D721Med (cell line): ENCODE measurements at places on chromosomes 6 and 20.
A peak's percentile ranks its signal among the peaks of the same experiment; 100 is the strongest.

- DNase-seq, result no peak
Observed at GRCh38 chr6:79543886-79544285, 6.7 kb upstream of the LCA5 start.

GRCh38 chr6:98787961-98788360 lies 46.4 kb upstream of the POU3F2 start:
- no peak for DNase-seq

GRCh38 chr6:11430036-11430435 lies 107.5 kb upstream of the TMEM170B start:
- DNase-seq, result no peak

DNA sequence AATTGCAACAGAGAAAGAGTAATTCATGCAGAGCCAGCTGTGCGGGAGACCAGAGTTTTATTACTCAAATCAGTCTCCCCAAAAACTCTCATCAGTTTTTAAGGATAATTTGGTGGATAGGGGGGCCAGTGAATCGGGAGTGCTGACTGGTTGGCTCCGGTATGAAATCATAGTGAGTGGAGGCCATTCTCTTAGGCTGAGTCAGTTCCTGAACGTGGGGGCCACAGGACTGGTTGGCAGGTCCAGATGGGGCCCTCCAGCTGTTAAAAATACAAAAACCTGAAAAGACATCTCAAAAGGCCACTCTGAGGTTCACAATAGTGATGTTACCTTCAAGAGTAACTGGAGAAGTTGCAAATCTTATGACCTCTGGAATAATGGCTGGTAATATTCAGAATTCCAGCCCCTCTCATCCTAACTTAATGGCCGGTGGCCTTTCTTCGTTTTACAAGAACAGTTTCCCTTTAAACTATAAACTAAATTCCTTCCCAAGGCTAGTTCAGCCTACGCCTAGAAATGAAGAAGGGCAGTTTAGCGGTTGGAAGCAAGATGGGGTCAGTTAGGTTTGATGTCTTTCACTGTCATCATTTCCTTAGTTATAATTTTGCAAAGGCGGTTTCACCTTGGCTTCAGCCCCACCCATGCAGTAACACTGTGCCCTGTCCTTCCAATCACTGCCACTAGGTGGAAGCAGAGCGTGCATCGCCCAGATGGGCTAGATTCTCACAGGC lies 6.8 kb upstream of the MICA start:
- no peak for DNase-seq

- no peak for DNase-seq
Observed at GRCh38 chr6:157194643-157195042, 128.7 kb downstream of the TMEM242 start.

GRCh38 chr6:142898927-142899895 lies 45.8 kb downstream of the HIVEP2 start:
- no peak for DNase-seq

GRCh38 chr6:134553936-134554335 lies 236.0 kb upstream of the SGK1 start:
- no peak for DNase-seq

GRCh38 chr20:25865715-25866656 lies 169.3 kb upstream of the ZNF337 start:
- peak; percentile 33 for DNase-seq

DNA sequence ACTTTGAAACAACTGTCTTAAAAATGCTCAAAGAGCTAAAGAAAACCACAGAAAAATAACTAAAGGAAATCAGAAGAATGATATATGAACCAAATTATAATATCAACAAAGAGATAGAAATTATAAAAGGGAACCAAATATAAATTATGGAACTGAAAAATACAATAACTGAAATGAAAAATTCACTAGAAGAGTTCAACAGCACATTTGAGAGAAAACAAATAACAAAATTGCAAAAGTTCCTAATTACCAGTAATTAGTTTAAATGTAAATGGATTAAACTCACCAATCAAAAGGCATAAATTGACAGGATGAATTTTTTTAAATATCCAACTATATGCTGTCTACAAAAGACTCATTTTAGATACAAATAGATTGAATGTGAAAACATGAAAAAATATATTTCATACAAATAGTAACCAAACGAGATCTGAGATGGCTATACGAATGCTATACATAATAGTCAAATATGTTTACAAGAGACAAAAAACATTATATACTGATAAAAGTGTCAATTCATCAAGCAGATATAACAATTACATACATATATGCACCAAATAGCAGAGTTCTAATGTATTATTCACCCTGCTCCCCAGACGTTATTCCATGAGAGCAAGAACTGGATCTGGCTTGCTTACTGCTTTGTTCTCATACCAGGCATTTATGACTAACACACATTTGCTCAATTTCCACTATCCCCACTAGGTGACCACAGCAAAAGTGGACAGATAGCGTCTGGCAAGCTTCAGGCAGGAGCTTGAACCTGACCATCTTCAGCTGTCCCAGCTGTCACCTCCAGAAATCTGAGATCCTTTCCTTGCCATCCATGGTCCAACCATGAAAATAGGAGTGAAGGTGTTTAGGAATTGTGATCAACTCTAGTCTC lies 72.4 kb upstream of the SIRPA start:
- no peak for DNase-seq

GRCh38 chr6:34145161-34146020 lies 496 bp downstream of the GRM4 start:
- DNase-seq, result no peak

- no peak for DNase-seq
Observed at GRCh38 chr6:3228771-3229565, 1.5 kb upstream of the TUBB2B start.

- DNase-seq, result no peak
Observed at GRCh38 chr6:148599967-148600426, 146.8 kb upstream of the UST start.

DNA sequence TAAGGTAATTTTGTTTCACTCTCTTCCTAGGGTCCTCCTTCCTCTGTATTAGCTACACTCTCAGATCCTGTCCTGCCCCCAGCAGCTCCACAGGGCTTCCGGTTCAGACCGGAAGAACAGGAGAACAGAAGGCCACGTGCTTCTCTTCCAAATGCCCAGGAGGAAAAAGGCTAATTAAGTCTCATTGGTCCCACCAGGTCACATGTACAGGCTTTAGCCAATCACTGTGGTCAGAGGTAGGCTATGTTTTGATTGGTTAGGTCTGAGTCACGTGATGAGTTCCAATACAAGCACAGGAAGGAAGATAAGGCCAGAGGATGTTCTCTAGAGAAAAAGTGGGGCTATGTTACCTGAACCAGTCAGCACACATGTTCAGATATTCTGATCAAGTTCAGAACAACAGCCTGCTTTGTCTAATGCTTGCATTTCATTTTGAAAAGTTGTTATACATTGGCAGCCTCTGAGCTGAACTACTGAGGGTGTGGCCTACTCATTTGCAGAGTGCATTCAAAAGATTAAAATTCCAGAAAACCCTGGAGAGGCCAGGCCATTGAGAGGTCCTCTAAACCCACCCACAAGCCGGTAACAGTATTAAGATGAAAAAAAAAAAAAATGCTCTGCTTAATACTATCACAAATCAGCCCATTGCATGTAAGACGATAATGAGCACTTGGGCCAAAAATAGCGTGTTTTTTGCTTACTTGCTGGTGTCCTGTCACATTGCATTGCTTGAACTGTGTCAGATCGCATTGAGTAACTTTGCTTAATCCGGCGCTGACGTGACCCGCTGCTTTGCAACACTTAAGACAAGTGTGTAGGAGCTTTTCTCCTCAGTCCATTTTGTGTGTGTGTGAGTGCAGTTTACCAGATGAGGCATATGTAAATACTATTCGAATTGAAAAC lies 170.3 kb downstream of the TSHZ2 start:
- no peak for DNase-seq

- no peak for DNase-seq
Observed at GRCh38 chr6:168292826-168293225, 26.8 kb downstream of the DACT2 start.

- no peak for DNase-seq
Observed at GRCh38 chr6:20364327-20364726, 37.4 kb upstream of the E2F3 start.

- no peak for DNase-seq
Observed at GRCh38 chr20:39916236-39916765, 772.7 kb downstream of the MAFB start.
